ENCODE measurements at places on chromosomes 6 and 20.

DNA sequence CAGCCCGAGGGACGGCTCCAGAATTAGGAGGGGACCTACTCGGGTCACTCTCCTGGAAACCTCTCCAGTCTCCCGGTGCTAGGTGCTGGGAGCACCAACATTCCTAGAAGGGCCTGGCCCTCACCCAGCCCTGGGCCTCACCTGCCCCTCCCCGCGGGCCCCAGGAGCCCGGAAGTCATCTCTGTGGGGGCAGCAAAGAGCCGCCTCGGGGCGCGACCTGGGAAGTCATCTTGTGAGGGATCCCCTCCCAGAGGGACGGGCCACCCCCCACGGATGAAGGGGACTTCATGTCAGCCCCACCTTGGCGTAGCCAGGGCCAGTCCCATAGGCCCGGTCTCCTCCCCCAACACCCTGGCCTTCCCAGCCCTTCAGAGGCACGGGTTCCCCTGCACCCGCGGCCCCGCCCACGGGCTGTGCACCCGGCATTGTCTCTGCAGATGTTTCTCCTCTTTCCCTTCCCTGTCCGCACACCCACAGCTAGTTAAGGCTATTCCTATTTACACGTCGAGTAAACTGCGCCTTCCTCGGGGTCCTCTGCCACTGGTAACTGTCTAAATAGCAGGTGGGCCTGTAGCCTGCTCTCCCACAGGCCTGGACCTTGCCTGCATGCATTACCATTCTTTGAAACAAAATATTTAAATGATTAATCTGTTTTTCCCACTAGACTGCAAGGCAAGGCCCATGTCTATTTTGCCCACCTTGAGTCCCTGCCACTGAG is 896 bp upstream of the RNASET2 start:
- DNase-seq: peak; percentile 73

- no peak for DNase-seq
Measured at GRCh38 chr6:125140808-125141207, 12.8 kb upstream of the TPD52L1 start.

DNA sequence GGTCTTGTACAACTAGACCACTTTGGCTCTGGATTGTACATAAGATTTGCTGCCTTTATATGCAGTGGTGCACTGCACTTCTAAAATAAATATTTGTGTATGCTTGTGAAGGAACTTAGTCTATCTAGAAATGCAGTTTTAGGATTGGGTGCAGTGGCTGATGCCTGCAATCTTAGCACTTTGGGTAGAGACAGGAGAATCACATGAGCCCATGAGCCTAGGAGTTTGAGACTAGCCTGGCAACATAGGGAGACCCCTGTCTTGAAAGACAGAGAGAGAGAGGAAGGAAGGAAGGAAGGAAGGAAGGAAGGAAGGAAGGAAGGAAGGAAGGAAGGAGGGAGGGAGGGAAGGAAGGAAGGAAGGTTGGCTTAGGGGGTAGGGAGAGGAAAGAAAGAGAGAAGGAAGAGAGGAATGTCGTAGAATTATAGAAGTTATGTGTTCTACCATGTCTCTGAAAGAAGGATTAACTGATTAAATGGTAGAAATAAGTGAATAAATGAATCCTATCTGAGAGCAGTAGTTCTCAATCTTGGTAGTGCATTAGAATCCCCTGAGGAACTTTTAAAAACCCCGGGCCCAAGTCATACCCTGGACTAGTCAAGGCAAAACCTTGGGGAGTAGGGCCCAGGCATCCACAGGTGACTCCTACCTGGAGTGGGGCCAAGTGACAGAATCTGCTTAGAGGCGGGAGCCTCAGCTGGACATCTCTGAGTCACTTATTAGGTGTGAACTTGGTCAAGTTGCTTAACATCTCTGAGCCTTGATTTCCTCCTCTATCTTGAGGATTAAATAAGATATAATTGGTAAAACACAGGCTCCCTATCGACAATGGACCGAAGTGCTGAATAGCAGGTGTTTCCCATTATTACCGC is 130.3 kb downstream of the ZNF217 start:
- no peak for DNase-seq

DNA sequence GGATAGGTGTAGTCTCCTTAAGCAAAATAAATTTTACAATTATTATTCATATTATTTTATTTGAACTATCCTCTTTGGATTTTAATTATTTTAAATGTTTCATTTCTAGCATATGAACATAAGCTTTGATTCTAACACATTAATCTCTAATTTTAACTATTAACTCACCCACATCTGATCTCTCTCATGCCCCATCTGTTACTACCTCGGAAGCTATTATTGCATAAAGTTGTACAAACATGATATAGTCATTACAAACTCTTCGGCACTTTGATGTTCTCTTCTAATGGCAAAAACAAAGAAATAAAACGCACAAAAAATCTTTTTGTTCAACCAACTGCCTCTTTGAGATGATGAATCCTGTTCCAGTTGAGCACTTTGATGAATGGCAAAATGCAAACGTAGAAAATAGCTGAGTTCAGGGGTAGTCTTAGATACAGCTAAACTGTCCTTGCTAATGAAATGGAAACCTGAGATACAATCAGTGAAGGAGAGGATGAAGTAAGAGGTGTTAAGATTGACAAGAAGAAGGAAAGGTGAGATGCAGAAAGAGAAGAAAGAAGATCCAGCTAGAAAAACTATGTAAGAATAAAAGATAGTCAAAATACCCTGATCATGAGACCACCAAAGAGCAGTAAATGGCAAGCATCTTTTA is 41.1 kb downstream of the EPM2A start:
- DNase-seq: no peak

GRCh38 chr6:291204-291696 is 1.0 kb upstream of the DUSP22 start:
- no peak for DNase-seq

DNA sequence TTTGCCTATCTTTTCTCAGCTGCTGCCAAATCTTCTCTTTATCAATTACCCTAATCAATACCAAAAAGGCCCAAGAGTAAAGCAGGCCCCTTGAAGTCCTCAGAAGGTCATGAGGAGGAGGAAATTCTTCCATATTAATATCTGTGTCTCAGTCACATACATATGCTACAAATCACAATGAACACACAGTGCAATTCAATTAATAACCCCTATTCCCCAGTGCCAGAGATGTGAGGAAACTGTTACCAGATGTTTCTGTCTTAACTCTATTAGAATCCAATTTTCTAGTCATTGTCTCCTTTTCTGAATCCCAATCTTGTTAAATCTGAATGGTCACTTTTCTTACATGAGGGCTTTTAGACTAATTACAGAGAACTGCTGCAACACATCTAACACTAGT is 45.9 kb upstream of the SLC2A12 start:
- no peak for DNase-seq

- DNase-seq: no peak
Measured at GRCh38 chr6:123805921-123806320, 2.3 kb downstream of the NKAIN2 start.

Data from activated naive CD4-positive, alpha-beta T cell treated with anti-CD3 and anti-CD28 coated beads, Interleukin-2, amount 50 U/mL, for 72 hours (primary cell).